ENCODE measurements at places on chromosomes 7 and 10.

DNA sequence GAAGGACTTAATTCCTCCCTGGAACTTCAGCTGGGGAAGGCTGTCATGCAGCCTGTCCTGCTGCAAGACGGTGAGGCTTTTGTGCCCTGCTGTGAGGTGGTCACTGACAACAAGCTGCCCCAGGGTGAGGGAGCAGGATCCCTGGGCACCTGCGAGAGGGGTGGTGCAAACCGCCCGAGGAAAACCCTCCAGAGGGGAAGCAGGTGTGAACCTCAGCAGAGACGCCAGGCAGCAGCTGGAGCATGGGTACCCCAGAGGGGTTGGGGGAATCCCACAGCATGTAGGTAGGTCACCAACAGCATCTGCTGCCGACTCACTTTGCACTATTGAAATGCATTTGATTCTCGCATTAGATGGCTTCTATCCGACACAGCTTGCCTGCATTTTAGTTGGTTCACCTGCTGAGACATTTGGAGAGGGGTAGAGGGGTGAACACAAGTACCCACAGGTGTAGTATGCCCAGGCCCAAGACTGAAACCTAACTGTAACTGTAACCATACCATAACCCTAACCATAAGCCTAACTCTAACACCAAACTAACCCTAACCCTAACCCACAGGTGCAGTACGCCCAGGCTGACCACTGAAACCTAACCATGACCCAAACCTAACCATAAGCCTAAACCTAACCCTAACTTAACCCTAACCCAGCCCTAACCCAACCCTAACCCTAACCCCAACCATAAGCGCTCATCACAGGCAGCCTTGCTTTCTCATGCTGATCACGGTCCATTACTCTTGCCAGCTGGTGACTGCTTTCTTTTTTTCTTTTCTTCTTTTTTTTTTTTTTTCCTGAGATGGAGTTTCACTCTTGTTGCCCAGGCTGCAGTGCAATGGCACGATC, 85.9 kb downstream of the ELFN1 start:
- no peak for DNase-seq

DNA sequence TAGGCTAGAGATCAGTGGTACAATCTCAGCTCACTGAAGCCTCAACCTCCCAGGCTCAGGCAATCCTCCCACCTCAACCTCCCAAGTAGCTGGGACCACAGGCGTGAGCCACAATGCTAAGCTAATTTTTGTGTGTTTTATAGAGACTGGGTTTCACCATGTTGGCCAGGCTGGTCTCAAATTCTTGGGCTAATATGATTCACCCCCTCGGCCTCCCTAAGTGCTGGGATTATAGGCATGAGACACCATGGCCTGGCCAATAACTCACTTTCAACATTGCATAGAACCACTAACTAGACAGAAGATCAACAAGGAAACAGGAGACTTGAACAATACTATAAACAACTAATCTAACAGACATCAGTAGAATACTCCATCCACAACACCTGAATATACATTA, 191.7 kb downstream of the LRRN3 start:
- no peak for DNase-seq

- no peak for DNase-seq
Observed at GRCh38 chr7:108451296-108451848, 4.9 kb downstream of the NRCAM start.

GRCh38 chr10:24428410-24428782, 219.5 kb downstream of the KIAA1217 start:
- no peak for DNase-seq

- no peak for DNase-seq
Observed at GRCh38 chr7:42587806-42588205, 324.1 kb downstream of the C7orf25 start.

DNA sequence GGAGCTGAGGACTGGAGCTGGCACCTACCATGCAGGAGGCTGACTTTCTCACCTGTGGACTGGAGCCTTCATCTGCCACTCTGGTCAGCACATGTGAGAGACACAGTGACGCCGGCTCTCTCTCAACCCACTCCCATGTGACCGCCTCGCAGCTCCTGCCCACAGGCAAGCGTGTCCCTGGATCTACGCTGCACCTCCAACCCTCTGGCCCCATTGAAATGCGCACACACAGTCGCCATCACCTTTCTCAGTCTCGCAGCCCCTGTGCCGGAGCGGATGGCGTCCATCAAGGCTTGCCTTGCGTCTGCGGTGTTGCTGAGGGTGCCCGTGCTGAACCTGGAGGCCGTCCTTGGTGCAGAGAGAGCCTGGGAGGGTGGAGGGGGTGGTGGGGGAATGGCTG, 242.2 kb upstream of the GRB10 start:
- no peak for DNase-seq

DNA sequence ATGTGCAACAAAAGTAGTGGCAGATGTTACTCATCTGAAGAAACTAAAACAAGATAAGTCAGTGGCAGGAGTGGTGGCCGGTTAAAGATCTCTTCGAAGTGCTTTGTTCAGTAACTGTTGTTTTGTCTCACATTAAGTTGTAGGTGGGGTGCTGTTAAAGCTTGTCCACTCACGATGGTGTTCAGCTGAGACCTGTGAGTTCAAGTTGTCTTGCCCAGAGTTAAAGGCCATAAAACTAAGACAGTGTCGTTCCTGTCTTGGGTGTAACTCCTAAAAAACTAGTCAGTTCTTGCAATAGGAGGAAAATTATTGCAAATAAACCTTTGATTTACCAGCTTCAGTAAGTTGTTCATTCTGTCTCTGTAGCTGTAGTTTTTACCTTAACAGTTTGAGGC, 857 bp upstream of the FOXP2 start:
- DNase-seq: no peak

GRCh38 chr10:71463111-71463510, 66.4 kb downstream of the CDH23 start:
- DNase-seq: no peak

DNA sequence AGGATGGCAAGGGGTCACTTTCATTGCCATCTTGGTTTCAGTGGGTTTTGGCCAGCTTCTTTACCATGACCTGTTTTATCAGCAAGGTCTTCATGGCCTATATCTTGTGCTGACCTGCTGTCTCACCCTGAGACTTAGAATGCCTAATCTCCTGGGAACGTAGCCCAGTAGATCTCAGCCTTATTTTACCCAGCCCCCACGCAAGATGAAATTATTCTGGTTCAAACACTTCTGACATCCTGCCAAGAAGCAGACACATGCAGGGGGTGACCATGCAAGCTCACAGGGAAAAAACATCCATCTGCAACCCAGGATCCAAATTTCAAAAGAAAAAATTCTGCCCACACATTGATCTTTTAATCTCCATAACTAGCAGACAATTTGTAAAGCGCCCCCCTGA, 88.4 kb upstream of the EEPD1 start:
- no peak for DNase-seq

- DNase-seq: no peak
Observed at GRCh38 chr7:50614721-50615518, 49.7 kb upstream of the DDC start.

DNA sequence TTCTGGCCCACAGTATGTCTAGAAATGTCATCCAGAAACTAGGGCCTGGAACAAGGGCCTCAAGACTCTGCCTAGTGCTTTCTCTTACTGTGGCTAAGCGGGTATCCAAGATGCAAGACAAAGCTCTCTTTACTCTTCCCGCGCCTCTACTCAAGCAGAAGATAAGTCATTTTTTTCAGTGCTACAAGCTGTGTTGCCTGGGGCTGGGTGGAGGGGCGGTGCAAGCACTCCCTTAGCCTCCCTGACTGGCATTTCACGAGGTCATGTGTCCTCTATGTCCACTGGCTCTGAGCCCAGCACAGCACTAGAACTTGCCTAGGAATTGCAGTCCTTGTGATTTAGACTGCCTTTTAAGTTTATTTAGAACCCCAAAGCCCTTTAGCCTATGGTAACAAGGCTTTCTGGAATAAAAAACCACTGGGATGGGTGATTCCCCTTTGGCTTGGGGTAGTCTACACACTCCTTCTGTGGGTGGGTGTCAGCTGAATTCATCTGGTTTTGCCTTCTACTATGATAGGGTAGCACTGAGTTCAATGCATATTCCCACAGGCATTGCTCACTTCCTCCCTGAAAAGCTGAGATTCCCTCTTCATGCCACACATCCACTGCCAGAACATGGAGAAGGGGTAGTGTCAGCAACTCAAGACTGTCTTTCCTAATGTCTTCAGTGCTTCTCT, 371.8 kb upstream of the KCND2 start:
- no peak for DNase-seq

DNA sequence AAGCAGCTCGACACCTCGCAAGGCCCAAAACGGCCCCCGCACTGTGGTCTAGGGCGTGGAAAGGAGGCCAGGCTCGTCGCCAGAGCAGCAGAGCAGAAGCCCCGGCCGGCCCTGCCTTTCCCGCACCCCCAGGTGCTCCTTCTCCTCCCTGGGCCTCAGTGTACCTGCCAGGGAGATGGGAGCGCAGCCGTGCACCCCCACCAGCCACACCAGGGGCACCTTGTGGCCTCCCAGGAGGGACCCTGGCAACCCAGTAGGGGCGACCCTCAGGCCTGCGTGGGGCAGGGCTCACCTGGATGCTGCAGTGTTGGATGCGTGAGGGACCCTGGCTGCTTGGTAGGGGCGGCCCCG, 9.5 kb downstream of the PDGFA start:
- DNase-seq: no peak

GRCh38 chr10:35460852-35461460, 124.6 kb downstream of the CCNY start:
- no peak for DNase-seq

DNA sequence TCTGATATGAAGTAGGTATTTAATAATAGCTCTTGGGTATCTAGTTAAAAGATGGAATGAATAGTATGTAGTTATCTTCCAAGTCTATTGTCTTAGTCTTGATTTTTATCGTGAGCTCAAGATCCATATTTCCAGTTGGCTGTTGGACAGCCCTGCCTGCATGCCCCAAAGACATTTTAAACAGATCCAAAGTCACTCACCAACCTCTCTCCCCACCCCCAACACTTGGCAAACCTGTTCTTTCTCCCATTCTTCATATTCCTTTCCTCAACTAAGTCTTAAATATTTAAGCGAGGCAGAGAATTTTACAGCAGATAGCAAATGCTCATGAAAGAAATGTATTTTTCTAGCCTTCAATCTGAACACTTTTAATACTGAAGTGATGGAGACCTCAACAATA, 80.7 kb upstream of the PALS2 start:
- DNase-seq: no peak

GRCh38 chr10:100831742-100832141, 81.0 kb upstream of the SLF2 start:
- no peak for DNase-seq

DNA sequence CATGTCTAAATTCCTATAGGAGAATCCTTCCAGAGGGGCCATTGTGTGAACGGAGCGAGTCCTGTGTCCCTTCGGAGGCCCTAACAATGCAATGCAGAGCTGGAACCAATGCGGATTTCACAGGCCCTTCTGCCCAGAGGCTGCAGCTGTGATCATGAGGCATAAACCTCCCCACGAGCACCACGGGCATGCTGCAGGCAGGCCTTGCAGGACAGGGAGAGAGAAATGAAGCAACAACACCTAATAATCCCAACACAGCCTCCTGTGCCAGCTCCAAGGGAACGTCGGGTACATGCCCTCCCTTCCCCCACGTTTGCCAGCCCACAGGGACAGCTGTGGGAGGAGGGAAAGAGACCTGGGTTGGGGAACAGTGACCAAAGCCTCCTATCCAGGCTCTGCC, 74.4 kb downstream of the TNS3 start:
- DNase-seq: no peak

DNA sequence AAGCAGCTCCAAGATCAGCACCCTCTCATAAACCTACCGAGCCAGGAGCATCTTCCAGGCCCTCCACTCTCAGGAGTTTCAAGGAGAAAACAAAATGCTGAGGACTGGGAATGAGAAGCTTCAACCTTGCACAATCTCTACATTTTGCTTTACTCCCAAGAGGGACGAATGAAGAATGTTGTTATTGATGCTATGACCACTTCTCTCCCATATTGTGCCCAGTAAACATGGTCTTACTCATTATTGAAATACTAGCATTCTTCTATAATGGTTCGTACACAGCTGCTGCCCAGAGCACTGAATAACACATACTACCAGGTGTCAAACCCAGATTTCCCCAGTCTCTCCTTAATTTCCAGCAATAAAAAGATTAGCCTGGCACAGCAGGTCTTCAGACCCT, 63.4 kb upstream of the BET1 start:
- DNase-seq: no peak

DNA sequence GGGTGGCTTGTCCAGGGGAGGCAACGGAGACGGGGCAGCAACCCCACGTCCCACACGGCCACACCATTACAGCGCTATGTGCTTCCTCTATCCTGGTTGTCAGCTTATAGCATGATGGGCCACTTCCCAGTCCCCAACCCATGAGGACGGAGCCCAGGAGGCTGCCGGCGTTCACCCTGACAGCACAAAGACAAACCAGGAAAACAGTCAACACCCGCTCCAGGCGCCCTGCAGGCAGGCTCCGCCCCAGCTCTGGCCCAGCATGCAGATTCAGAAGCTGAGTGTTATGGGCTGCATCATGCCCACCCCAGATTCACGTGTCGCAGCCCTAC, 14.8 kb downstream of the WDR86 start:
- no peak for DNase-seq

GRCh38 chr10:77479586-77479985, 158.0 kb downstream of the KCNMA1 start:
- DNase-seq: no peak

DNA sequence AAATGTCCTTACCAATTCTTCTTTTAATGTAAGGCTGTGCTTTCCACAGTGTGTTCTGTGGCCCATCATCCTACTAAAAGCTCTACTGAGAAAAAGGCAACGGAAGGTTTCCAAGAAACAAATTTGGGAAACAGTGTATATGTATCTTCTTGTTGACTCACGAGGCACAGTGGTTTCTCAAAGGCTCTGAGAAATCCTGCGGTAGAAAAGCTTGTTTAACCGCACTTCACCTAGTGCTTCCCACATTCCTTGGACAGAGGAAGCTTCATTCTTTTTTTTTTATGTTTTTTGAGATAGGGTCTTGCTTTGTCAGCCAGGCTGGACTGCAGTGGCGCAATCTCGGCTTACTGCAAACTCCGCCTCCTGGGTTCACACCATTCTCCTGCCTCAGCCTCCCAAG, 84.5 kb downstream of the TACC2 start:
- no peak for DNase-seq

DNA sequence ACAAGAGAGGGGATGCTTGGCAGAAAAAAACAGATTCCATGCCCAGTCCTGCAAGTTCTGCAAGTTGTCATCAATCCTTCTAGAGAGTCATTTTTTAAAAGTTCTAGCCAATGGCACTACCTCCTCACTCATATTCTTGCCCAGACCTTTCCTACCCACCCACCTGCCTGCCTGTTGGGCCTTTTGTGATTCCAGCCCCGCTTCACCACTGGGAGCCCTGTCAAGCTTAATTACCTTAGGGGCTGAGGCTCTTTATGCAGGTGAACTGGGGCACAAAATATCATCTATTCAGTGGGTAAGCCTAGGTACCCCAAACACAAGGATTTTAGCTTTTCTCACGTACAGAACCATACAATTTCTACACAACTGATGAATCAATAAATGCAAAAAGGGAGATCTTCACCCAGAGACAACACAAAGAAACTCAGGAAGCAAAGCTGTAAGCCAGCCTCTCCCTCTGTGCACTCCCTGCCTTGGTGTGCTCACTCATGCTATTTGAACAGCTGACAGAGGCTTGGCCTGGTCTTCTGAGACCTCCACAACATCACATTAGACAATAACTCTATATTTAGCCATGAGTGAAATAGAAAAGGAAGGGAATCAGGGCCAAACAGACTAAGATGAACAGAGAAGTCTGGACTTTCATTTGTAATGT, 222.6 kb downstream of the HTR7 start:
- DNase-seq: no peak

GRCh38 chr10:97519342-97519741, 20.6 kb downstream of the UBTD1 start:
- no peak for DNase-seq

GRCh38 chr7:151178831-151179230, 8.2 kb downstream of the ASB10 start:
- no peak for DNase-seq
